ENCODE measurements at places on chromosomes 4 and X. TPM values are rescaled to one million over a fixed set of nuclear protein-coding genes. Genes with fewer than 3 reads are reported as not detected.

DNA sequence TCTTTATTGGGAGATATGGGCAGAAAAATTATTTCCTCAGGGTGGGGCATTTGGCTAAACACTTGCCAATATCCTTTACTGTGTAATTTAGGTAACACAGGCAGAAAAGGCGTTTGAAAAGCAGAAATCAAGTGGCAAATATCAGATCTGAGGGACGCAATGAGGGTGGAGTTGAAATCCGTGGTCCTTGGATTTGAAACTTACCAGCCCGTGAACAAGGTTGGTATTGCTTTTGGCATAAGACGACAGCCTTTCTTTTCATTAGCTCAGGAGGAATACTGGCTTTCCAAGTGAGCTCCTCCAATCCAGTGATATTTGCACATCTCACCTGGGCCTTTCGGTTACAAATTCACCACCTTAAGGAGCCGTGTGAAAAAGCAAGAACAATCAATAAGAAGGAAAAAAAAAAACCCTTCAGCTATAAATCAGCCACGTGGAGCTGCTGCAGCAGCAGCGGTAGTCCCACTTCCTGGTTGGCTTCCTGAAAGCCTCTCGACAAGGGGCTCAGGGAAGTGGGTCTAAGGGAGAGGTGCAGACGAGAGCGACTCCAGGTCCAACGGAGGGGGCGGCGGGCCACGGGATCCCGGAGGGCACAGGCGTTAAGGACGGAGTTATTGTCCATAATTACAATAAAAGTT lies 734 bp upstream of the GALNT7 start:
- DNase-seq, result peak; percentile 67

GRCh38 chrX:63471004-63471403 lies 119.9 kb upstream of the SPIN4 start:
- no peak for DNase-seq

DNA sequence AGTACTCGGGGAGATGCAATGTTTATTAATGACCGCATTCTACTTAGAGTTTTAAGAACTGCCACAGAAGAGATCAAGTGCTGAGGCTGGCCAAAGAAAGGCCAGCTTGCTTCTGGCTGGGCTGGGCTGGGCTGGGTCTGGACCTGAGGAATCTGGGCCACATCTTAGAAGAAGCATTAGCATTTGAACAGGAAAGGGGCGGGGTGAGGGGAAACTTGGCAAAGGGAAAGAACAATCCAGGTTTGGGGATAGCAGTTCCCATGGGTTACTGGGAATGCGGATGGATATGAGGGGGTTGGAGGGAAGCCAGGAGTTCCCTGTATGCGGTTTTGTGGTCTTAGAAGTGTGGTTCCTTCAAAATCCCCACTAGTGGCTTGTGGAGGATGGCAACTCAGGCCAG lies 83.3 kb downstream of the CLDN34 start:
- DNase-seq, result no peak

GRCh38 chr4:53060278-53060677 lies 198.2 kb downstream of the RASL11B start:
- no peak for DNase-seq

DNA sequence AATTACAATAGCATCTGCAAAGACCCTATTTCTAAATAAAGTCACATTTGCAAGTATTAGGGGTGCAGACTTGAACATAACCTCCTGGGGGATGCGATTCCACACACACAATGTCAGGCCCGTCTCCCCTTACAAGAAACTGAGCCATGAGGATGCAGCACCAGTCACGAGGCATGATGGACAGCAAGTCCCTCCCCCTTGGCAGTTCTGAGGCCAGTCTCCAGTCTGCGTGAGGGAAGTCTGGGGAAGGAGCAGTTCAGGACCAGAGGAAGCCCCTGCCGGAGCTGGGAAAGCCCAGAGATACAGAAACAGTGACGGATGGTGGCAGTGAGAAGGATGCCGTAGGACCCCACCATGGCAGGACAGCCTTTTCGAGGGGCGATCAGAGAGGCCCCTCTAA lies 9.4 kb downstream of the FAM53A start:
- DNase-seq, result peak; percentile 26

ABLIM2 gene
- total RNA-seq, result 24.9 TPM

MRFAP1L1 gene
- 41.7 TPM for total RNA-seq
